Activated T-cell treated with anti-CD3 and anti-CD28 coated beads, Interleukin-2, amount 50 U/mL, for 4 hours (primary cell): ENCODE measurements at places on chromosomes 1 and 21. TPM values are rescaled to one million over a fixed set of nuclear protein-coding genes. Genes with fewer than 3 reads are reported as not detected.

Gene ERICH3
- total RNA-seq: not detected

Gene CR2
- 1.1 TPM for total RNA-seq

Gene C1orf210
- total RNA-seq: not detected

Gene FABP3
- not detected for total RNA-seq

Gene FMO2
- 0.27 TPM for total RNA-seq

Gene CELA3A
- 8.1 TPM for total RNA-seq

Gene NBPF26
- 26.7 TPM for total RNA-seq

Gene SLAMF7
- total RNA-seq: 44.1 TPM

Gene OR2L13
- not detected for total RNA-seq

Gene FAM72B
- 6.9 TPM for total RNA-seq

Gene ZNF687
- total RNA-seq: 25.3 TPM

Gene UBAP2L
- total RNA-seq: 318 TPM

DNA sequence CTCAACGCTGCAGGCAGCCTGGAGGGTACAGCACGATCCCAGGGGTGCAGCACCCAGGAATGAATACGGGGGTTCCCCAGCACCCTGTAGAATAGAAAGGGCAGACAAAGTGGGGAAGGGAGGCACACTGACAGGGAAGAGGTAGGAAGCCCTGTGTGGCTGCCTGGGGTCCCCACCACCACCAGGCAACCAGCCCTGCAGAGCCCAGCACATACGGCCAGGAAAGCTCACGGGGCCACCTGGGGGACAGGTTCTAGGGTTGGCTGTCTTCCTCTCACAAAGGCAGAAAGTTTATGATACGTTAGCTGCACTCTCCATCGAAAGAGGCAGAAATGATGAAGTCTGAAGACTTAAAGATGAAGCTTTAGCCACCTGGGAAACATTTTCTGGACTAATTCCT is 52.5 kb downstream of the ARHGEF16 start:
- DNase-seq: no peak

DNA sequence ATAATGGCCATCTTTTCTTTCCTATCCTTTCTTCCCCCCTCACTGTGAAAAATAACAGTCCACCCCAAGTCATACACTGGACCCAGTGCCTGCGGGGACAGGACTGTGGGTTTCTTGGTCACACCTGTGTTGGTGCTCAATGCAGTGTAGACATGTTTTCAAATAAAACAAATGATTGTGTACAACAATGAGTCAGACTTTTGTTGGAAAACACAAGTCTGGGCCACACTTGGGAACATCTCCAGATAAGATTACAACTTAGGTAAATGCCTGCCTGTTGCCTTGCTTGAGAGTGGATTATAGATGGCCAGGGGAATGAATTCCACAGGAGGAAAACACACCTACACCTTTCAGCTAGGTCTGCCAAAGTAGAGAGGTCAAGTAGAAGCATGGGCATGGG is 34.1 kb downstream of the PDPN start:
- no peak for DNase-seq

DNA sequence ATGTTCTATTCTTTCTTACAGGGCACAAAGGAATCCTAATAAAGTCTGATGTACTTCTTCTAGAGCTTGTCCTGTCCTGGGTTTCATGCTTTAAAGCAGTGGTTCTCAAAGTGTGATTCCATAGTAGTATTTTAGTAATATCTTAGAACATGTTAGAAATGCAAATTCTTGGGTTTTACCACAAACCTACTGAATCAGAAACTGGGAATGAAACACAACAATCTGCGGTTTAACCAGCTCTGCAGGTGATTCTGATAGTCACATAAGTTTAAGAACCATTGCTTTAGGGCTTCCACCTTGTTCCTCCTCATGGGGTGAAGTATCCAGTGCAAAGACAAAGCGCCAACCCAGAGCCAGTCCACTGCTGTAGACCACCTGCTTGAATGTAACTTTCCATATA is 41.1 kb downstream of the NGF start:
- no peak for DNase-seq

GRCh38 chr1:21280482-21280881 is 9.8 kb downstream of the ECE1 start:
- no peak for DNase-seq

GRCh38 chr21:25670726-25671125 is 31.7 kb downstream of the JAM2 start:
- DNase-seq: no peak

GRCh38 chr1:91716339-91716738 is 169.6 kb downstream of the TGFBR3 start:
- DNase-seq: no peak

DNA sequence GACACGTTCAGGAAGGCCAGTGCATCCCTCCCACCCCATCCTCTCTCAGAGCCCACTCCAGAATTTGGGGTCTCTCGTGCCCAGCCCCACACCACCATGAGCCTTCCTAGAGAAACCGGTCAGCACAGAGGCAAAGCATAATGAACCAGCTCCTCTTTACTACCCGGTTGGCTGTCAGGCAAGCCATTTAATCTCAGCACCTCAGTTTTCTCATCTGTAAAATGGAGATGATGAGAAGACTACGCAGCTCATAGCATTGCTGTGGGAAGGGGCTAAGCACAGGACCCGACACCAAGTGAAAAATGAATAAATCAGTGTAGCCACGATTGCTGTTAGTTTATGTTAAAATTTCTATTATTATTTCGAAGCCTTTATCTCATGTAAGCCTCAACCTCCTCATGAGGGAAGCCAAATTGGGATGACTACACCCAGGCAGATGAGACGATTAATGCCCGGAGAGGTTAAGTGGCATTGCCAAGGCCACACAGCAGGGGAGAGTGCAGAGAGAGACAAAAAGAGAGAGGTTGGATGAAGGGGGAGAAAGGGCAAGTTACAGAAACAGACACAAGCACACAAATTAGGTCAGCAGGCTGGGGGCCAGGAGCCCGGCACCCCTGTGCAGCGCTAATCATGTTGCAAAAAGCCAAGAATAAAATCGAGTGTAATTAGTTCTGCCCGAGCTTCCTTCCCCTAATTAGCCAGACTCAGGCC is 25.7 kb downstream of the SDC3 start:
- no peak for DNase-seq

- DNase-seq: no peak
These were observed 233.5 kb downstream of the TRABD2B start for GRCh38 chr1:47763591-47764171.

DNA sequence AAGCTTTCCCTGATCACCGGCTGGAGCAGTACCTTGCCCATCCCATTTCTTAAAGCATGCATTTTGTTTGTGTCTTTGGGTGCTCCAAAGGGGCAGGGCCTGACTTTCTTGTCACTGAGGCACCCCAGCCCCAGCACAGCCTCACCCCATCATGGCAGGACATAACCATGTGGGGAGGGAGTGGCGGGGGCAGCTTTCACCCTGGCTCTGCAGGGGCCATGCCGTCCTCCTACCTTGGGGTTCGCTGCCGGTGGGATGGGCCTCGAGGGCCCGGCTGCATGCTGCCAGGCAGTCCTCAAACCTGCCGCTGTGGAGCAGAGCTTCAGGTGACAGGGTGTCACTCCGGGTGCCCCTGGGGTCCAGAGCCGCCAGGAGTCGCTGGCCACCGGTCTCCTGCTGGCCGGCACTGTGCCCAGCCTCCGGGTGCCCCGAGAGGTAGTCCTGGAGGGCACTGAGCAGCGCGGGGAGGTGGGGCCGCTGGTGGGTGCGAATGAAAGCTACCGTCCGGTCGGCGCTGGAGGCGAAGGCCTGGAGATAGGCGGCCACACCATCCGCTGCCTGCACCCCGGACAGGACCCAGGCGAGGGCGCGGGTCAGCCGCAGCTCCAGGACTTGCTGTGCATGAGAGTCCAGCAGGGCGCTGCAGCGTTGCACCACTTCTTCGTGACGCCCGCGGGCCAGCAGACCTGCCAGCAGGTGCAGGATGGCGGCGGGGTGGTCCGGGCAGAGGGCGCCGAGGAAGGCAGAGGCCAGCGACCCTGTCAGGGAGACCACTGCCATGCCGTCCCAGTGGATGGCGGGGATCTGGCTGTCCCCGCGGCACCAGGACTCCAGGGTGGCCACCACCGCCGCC is 1.5 kb downstream of the TTC34 start:
- DNase-seq: no peak

GRCh38 chr21:36513430-36513829 is 33.5 kb upstream of the CLDN14 start:
- no peak for DNase-seq

DNA sequence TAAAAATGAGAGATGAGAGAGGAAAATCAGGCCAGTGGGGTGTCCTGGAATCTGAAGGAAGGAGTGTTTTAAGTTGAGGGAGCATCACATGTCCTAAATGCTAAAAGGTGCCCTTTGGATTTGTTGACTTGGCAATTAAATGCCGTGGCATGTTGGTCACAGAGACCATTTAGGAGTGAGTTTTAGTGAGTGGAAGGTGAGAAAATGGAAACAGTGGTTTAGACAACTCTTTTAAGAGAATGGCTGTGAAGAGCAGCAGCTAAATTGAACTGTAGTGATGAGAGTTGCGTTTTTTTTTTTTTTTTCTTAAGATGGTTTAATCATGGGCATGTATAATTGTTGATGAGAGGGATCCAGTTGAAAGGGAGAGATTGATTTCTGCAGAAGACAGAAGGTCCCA is 95.0 kb downstream of the S1PR1 start:
- no peak for DNase-seq

- DNase-seq: peak; percentile 58
These were observed 9.3 kb upstream of the SLX9 start for GRCh38 chr21:44930543-44930981.

GRCh38 chr1:234591131-234591530 is 18.8 kb downstream of the IRF2BP2 start:
- no peak for DNase-seq

DNA sequence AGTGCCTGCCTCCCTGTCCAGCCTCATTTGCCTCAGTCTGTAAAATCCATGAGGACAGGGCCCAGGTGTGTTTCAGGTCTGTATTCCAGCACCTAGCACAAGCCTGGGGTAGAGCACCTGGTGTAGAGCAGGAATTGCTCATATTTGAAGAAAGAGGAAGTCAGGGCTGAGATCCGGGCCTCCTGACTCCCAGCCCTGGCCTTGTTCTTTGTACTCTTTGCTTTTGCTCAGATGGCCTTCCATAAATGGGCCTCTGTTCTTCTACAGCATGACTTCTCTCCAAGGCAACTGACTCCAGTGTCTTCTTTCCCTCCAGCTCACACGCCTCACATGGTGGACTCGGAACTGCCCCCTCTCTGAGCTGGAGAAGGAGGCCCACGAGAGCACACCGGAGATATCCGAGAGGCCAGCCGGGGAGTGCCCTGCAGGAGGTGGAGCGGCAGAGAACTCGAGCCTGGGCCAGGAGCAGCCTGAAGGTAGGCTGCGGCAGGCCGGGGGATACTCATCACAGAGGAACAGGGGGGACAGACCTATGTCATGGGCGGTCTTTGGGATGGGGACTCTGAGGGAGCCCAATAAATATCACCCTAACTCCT is 19.7 kb downstream of the SLC5A9 start:
- no peak for DNase-seq

DNA sequence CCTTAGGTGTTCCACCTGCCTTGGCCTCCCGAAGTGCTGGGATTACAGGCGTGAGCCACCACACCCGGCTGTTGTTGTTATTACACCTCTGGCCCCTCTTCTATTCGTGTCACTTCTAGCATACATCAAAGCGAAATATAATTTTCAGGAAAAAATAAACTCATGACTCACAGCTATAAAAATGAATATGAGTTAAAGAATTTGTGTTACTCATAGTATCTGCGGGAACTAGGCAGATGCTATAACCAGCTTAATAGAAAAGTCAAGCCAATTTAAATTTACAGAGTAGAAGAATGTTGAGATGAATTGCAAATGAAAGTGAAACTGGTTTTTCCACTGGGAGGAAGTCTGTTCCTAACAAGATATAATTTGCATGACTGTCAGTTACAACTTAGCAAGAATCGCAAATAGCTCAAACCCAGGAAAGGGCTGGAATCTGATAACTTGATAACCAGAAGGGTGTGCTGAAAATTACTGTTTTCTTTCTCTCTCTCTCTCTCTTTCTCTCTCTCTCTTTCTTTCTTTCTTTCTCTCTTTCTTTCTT is 11.2 kb downstream of the OR2W3 start:
- DNase-seq: no peak

- DNase-seq: no peak
These were observed 48.4 kb upstream of the CCDC27 start for GRCh38 chr1:3703786-3704371.

GRCh38 chr1:209527993-209528717 is 55.4 kb upstream of the CAMK1G start:
- no peak for DNase-seq

GRCh38 chr1:116164604-116165368 is 53.6 kb downstream of the MAB21L3 start:
- DNase-seq: no peak

DNA sequence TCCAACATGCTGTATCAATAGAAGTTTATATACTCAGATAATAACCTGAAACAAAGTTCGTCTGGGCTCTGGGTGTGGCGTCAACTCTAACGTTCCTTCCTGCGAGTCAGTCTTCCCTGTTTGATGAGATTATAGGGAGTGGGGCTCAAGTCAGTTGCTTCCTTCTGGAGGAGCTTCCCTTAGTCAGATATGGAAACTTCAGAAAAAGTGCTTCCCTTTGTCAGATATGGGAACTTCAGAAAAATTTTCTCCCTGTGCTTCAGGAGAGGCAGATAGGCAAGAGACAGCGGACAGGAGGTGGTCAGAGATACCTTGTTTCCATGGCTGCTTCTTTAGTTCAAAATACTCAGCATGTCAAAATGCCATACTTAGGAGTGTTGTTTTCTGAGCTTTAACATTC is 51.1 kb upstream of the PRDX6 start:
- DNase-seq: no peak

DNA sequence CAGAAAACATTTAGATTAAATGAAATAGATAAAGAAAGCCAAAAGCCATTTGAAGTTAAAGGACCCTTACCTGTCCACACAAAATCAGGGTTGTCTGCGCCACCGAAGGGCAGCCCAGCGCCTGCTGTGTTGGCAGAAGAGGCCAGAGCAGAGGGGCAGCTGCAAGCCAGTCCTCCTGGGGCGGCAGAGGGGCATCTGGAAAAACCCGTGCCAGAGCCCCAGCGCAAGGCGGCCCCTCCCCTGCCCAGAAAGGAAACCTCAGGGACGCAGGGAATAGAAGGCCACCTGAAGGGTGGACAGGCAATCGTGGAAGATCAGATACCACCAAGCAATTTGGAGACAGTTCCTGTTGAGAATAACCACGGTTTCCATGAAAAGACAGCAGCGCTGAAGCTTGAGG is 10.7 kb downstream of the NDUFV3 start:
- no peak for DNase-seq

DNA sequence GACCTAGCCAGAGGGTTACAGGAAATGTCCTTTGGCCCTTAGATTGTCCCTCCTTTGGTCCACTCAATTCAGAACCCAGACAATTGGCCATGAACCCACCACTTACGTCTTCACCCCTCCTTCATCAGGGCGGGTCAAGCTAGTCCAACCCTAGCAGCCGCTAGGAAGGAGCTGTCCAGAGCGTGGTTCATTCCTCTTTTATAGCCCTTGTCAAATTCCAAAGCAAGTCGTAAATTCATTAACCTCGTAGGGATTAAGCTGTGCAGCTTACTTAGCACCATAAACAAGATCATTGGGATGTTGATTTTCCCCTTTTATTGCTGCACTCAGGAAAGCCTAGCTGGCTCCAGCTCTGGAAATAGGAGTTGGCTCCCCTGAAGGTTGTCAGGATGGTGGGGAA is 90.1 kb downstream of the TMEM53 start:
- no peak for DNase-seq

- DNase-seq: peak; percentile 48
These were observed 23.9 kb downstream of the DNAJC8 start for GRCh38 chr1:28208818-28209441.
